ENCODE measurements at places on chromosomes 4 and X. TPM values are rescaled to one million over a fixed set of nuclear protein-coding genes. Genes with fewer than 3 reads are reported as not detected.

Gene SPON2
- total RNA-seq, result 63.3 TPM

Gene TSPAN7
- 40.1 TPM for total RNA-seq

Gene IBSP
- not detected for total RNA-seq

Gene ATP2B3
- total RNA-seq, result 0.19 TPM

Gene CHIC2
- total RNA-seq, result 26.8 TPM

Gene KCND1
- total RNA-seq, result 6.3 TPM

Gene UCP1
- not detected for total RNA-seq

Gene VSIG1
- 0.24 TPM for total RNA-seq

Gene ANTXR2
- total RNA-seq, result 164 TPM

Gene SPANXN4
- not detected for total RNA-seq

Gene CT45A10
- total RNA-seq, result not detected

Gene SCD5
- 11.9 TPM for total RNA-seq

GRCh38 chrX:143994206-143994605, 110.3 kb downstream of the UBE2NL start:
- DNase-seq, result no peak

- DNase-seq, result no peak
These were observed 804.3 kb downstream of the FSTL5 start for GRCh38 chr4:161359491-161359890.

DNA sequence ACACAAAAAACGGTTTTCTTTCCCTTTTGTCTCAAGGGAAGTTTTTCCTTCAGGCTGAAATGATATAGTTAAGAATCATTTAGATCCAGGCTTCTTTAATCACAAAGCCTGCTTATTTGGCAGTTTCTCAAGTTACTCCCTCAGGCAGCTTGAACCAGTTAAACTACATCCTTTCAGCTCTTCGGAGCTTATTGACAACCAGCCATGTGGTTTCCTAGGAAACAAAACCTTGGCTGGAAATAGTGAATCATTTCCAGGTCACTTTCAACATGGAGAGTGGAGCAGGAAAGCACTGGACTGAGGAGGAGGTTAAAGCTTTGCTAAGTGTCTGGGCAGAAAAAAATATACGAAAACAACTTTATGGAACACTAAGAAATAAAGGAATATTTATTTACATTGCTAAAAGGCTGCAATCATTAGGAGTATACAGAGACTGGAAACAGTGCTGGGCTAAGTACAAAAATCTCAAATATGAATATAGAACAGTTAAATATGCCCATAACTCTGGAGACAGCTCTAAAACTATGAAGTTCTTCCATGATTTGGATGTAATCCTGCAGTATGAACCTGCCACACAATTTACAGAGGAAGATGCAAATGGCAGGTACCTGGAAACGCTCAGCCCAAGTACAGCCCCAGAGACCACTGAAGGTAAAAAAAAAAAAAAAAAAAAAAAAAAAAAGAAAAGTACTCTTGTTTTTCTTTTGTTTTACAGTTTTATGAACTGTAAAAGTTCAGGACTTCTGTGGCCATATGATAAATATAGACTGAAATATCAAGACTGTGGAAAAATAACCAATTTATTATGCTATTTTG, 23.2 kb upstream of the AASDH start:
- DNase-seq, result no peak

DNA sequence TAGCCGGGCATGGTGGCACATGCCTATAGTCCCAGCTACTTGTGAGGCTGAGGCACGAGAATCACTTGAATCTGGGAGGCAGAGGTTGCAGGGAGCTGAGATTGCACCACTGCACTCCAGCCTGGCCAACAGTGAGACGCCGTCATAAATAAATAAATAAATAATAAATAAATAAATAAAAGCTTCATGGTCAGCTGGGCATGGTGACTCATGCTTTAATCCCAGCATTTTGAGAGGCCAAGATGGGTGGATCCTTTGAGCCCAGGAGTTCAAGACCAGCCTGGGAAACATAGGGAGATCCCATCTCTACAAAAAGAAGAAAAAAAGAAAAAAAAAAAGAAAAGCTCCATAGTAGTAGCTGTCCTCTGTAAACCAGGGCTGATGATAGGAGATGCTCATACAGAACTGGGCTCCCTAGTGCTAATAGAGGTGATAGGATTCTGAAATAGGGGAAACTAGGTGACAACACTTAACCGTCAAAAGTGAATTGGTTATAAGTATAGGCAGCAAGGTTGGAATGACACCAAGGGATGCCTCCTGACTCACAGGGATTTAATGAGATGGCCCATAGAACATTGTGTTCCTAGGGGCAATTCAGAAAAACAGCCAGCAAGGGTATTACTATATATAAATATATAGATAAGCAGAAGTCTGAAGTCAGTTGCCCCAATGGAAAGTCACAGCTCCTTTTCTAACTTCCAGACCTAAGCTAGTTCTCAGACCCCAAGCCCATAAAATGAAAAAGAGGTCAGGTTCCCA, 41.8 kb upstream of the ARHGEF6 start:
- DNase-seq, result no peak

- DNase-seq, result no peak
These were observed 196.9 kb downstream of the KLHL13 start for GRCh38 chrX:117919755-117920154.

DNA sequence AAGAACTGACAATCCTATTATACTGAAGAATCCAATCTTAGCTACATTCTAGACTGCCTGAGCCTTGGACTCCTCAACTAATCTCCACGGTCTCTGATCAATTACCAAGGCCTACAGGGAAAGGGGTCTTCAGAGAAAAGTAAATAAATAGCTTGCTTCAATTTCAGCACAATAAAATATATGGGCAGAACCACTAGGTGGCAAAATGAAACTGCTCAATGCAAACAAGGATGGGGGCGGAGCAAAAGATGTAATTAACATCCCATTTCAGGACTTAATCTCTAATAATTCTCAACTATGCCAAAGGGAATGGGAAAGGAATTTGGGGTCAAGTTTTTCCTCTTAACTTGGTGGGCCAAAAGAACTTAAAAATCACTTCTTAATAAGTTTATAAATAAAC, 78.4 kb upstream of the MAP3K15 start:
- DNase-seq, result no peak

GRCh38 chr4:61984260-61984909, 784.3 kb downstream of the ADGRL3 start:
- no peak for DNase-seq

GRCh38 chrX:148942754-148943153, 442.3 kb downstream of the AFF2 start:
- no peak for DNase-seq

DNA sequence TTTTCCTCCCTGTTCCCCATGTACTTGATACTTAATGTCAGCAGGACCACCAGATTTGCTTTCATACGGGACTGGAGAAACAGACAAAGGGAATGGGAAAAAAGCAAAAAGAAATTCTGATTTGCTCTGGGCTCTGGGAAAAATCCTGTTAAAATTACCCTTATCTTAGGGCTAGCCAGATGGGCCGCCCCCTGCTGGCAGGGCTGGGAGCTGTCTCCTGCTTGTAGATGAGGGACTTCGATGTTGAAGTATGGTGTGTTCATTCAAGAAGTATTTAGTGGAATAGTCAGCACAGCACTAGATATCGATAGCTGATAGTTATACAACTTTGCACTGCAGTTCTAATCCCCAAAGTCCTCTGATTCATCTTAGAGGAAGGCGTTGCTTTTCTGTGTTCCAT, 45.8 kb downstream of the BCORL1 start:
- peak; percentile 87 for DNase-seq

DNA sequence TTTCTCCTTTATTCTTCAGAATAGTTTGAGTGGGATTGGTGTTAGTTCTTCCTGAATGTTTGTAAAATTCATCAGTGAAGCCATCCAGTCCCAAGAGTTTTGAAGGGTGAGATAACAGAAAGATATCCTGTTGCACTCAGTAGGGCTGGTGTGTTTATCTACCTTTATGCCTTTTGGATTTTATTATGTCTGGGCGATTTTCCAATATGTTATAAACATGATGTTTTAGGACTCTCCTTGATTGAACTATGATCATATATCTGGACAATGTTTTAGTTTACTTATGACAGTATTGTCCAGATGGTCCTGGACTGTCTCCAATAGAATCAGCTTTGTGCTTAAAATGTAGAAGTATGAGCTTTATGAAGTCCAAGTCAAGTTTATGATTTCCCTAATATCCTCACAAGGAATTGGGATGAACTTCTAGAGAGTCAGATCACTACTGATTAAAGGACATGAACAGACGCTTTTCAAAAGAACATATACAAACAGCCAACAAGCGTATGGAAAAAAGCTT, 77.6 kb upstream of the ITM2A start:
- no peak for DNase-seq
